Immature natural killer cell (primary cell): ENCODE measurements at places on chromosomes 6 and 20. TPM values are rescaled to one million over a fixed set of nuclear protein-coding genes. Genes with fewer than 3 reads are reported as not detected.
A peak's percentile ranks its signal among the peaks of the same experiment; 100 is the strongest.

GRCh38 chr6:111996144-111996865 lies 57.6 kb upstream of the CCN6 start:
- H3K4me3 ChIP-seq: peak overlapping the region; percentile 66
- no peaks in the 10 kb centered on the region for H3K36me3 ChIP-seq
- H3K27me3 ChIP-seq: no peaks in the 10 kb centered on the region
- no peak for DNase-seq

DNA sequence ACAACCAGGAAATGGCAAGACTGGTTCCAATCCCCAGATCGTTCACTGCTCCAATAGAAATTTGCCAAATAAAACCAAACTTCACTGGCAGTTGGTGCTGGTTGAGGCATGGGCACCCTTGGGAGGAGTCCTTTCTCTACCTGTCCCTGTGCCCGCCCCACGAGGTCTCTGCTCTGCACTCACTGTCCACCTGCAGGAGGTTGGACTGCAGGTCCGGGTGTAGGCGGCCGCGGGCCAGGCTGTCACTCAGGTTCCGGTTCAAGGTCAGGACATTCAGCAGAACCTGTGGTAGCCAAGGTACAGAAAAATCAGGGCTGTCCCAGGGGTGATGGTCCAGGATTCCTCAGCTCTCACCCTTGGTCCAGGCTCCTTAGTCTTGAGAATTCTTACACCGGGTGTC lies 22.9 kb downstream of the GGT7 start:
- no peaks in the 10 kb centered on the region for H3K4me1 ChIP-seq
- H3K36me3 ChIP-seq: no peaks in the 10 kb centered on the region
- no peaks in the 10 kb centered on the region for H3K27me3 ChIP-seq
- no peak overlapping the region for H3K4me3 ChIP-seq
- DNase-seq: no peak

- no peaks in the 10 kb centered on the region for H3K27me3 ChIP-seq
- H3K36me3 ChIP-seq: no peaks in the 10 kb centered on the region
- H3K27ac ChIP-seq: no peak overlapping the region
These were observed 187.8 kb upstream of the PHACTR1 start for GRCh38 chr6:12528581-12529363.

DNA sequence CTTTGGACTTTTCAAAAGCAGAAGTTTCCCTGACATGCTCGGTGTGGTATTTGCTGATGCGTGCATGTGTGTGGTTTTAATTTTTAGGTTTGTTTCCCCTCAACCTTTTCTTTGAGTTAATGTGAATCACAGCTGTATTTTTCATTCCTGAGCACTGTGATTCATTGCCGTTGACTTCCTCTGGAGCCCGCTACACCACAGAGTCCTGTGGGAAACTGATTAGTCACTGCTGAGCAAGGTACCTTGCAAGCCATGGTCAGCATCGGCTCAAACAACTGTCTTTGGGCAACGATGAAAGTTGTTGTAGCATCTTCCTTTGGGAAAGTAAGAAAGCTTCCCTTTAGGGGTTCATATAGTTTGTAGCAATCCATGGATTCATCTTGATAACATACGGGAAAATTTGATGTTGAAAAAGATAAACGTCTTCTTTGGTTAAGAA lies 57.5 kb downstream of the RIN2 start:
- no peak overlapping the region for H3K27ac ChIP-seq
- no peaks in the 10 kb centered on the region for H3K4me1 ChIP-seq
- no peaks in the 10 kb centered on the region for H3K36me3 ChIP-seq
- no peak for DNase-seq
- no peak overlapping the region for H3K4me3 ChIP-seq

DNA sequence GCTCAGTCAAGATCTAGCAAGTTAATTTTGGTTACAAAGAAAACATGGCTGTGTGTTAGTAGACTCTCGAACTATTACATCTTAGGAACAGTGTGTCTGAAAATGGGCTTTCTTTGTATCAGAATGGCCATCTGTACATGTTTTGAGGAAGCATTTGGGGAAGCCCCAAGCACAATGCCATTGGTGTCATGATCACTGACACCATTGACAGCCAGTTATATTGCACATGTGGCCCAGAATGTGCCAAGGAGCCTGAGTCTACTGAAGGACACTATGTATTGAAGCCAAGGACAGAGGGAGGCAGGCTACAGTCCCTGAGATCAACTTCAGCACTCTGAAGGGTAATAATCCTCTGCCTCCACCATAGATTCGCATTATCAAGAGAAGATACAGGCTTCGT lies 12.6 kb upstream of the FAM50B start:
- no peaks in the 10 kb centered on the region for H3K36me3 ChIP-seq
- no peak overlapping the region for H3K4me3 ChIP-seq
- no peaks in the 10 kb centered on the region for H3K4me1 ChIP-seq
- no peak overlapping the region for H3K27ac ChIP-seq
- no peak for DNase-seq

GRCh38 chr6:1001655-1002349 lies 308.9 kb upstream of the EXOC2 start:
- no peak for DNase-seq
- no peak overlapping the region for H3K27ac ChIP-seq
- H3K4me3 ChIP-seq: no peak overlapping the region
- H3K36me3 ChIP-seq: no peaks in the 10 kb centered on the region
- peaks cover 4% of the 10 kb centered on the region for H3K27me3 ChIP-seq
- no peaks in the 10 kb centered on the region for H3K4me1 ChIP-seq

DNA sequence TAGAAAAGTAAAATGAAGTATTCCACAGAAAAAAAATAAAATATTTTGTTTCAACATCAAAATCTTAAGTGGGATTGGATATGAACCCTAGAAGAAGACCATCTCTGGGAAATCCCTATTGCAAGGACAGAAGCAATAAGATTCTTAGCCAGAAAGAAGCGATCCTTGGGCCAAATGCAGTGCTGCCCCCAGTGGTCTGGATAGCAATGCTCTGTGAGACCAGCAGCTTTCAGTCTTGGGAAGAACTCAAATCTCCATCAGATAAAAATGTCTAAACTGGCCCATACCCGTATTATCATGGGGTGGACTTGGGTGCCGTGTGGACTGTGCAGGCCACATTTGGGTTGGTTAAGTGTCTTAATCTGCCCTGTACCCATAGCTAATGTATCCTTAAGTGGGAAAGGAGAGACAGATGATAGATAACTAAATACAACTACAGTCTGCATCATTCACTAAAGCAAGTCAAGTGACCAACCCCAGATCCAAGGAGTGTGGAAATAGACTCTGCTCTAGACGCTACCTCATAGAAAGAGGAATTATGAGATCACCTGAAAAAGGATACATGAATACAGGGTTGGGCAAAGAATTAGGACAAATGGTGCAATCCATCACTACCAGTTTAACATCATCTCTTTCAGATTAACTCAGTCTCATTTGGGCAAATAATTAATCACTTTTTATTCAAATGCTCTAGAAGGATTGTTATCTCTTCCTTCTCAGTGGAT lies 38.9 kb upstream of the SNAP25 start:
- no peaks in the 10 kb centered on the region for H3K4me1 ChIP-seq
- H3K27me3 ChIP-seq: peaks cover 9% of the 10 kb centered on the region
- no peak overlapping the region for H3K4me3 ChIP-seq
- H3K36me3 ChIP-seq: no peaks in the 10 kb centered on the region
- no peak overlapping the region for H3K27ac ChIP-seq

Gene TNXB
- not detected for polyA plus RNA-seq

Gene STX16
- 21.1 TPM for polyA plus RNA-seq

Gene CFB
- not detected for polyA plus RNA-seq

Gene RPS6KA2
- polyA plus RNA-seq: 2.5 TPM
